ENCODE measurements at places on chromosomes 16 and 17.
A peak's percentile ranks its signal among the peaks of the same experiment; 100 is the strongest.

GRCh38 chr17:68560966-68561720, 40.0 kb downstream of the FAM20A start:
- DNase-seq, result no peak

GRCh38 chr17:17780922-17781590, 55.7 kb downstream of the SREBF1 start:
- no peak for DNase-seq

DNA sequence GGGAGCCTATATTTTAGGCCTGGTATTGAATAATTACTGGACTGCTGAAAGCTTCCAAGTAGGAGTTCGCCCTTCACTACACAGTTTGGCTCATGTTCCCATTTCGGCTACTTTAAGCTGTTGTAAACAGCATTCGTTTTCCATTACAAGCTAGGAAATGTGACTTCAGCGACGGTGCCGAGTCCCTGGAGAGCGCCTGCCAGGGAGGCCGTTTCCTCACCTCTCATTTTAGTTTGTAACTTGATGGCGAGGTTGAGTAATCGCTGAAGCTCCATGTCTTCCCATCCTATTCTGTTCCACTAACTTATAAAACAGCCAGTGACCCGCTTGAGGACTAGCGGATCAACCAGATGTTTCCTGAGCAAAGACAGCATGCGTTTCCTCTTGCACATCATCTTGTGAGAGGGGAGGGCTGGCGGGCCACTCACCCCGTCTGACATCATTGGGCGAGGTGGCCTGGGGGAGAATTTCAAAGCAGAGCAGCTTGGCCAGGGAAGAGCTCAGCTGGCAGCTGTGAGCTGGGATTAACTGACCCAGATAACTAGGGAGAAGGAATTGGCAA, 32.9 kb downstream of the PCTP start:
- no peak for DNase-seq

GRCh38 chr17:11487469-11487868, 110.8 kb upstream of the DNAH9 start:
- no peak for DNase-seq

GRCh38 chr17:73824321-73824720, 180.1 kb upstream of the SDK2 start:
- no peak for DNase-seq

DNA sequence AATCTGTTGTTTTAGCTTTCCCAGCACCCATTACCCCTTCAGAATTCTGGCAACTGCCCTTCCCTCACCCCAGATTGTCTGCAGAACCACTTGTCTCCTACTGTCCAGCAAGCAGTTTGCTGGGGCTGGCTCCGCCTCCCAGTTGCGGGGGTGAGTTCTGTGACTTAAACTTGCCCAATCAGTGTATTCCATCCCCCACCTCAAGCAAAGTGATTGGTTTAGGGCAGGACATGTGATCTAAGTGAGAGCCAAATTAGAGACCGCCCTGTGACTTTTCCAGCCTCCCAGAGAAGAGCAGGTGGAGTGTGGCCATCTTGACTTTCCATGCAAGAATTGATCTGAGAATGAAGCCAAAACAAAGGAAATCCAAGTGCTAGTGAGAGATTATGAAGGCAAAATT, 22.7 kb upstream of the SRCIN1 start:
- DNase-seq, result no peak

GRCh38 chr17:29866746-29867404, 63.2 kb downstream of the SSH2 start:
- DNase-seq, result no peak

GRCh38 chr16:75088216-75088615, 28.4 kb downstream of the LDHD start:
- DNase-seq, result no peak

GRCh38 chr17:81064678-81065475, 29.9 kb downstream of the BAIAP2 start:
- DNase-seq, result no peak

GRCh38 chr17:4135489-4135888, 7.3 kb downstream of the ZZEF1 start:
- no peak for DNase-seq

- DNase-seq, result peak; percentile 18
These were observed 41.7 kb downstream of the SRL start for GRCh38 chr16:4200000-4200780.

DNA sequence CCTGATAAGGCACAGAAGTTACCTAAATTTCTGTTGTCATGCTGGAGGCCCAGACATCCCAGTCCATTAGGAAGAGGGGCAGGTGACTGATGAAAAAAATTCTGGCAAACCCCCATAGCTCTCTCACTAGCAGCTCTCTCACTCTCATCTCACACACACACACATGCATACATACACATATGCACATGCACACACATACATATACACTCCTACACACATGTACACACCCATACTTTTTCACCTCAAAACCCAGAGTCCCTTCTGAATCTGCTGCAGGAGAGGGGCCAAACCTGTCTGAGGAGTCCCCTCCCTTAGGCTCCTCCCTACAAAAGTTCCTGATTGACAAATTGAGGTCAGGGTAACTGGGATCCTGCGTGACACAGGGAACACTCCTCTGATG, 22.6 kb upstream of the SDR42E2 start:
- DNase-seq, result no peak

GRCh38 chr17:64339516-64340490, 50.9 kb downstream of the PECAM1 start:
- no peak for DNase-seq

DNA sequence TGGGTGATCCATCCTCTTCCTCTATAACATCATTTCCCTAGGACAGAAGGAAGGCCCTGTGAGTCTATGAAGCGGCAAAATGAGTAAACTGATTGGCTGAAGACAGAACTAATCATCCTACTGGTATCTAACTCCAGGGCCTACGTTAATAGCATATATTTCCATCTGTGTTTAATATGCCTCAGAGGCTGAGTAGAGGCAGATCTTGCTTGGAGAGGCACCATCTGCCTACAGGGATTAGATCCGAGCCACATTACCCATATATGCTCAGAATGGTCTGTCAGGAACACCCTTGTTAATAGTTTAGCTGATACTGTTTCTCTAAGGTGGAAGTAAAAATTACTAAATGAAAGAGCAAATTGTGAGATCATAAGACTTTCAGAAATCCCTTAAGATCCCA, 13.2 kb upstream of the FOXJ1 start:
- DNase-seq, result no peak

GRCh38 chr16:83176802-83177201, 550.0 kb downstream of the CDH13 start:
- no peak for DNase-seq

GRCh38 chr17:39951924-39952679, 10.7 kb upstream of the GSDMA start:
- no peak for DNase-seq

DNA sequence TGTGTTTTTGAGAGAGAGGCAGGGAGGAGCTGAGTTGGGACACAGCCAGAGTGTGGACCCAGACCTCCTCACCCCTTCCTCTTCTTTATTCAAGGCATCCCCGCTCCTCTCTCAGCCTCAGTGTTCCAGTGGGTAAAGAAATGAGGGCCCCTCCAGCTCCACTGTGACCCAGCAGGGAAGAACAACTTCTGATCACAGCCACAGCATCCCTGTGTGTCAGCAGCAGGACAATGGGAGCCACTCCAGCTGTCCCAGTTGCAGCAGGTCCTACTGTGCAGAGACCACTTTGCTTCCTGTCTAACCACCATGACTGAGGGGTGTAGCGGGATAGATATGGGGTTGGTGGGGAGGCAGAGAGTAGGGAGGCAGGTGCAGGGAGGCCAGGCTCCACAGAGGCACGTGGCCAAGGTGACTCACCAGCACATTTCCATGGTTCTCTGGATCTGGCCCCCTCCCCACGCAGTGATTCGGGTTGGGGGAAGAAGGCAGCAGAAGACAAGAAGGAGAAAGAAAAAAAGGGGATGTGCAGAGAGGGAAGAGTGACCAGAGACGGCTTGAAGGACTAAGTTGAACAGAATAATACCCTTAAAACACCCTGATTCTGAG, 24.5 kb downstream of the PIK3R5 start:
- no peak for DNase-seq

GRCh38 chr16:12646490-12647274, 157.0 kb downstream of the CPPED1 start:
- no peak for DNase-seq

DNA sequence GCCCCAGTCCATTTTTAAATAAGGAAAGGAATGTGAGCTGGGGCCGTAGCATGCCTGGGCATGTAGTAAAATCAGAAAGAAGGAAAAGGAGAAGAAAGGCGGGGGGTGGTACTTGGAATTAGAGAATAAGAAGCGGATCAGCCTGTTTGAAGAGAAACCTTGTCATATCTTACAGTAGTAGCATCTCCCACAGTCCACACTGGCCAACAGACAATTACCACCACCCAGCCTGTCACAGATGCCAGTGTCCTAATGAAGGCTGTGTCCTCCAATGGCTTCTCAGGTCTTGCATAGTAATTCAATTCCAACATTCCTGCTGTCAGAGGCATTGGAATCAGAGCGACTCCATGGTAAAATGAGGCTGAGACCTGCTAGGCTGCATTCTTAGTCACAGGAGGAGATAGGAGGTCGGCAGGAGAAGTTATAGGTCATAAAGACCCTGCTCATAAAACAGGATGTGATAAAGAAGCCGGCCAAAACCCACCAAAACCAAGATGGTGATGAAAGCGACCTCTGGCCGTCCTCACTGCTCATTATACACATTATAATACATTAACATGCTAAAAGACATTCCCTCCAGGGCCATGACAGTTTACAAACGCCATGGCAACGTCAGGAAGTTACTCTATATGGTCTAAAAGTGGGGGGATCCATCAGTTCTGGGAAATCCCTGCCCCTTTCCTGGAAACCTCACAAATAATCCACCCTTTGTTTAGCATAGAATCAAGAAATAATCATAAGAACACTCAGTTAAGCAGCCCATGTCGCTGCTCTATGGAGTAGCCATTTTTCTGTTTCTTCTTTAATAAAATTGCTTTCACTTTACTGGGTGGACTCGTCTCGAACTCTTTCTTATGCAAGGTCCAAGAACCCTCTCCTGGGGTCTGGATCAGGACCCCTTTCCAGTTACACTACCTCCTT, 9.6 kb upstream of the AKAP10 start:
- DNase-seq, result no peak

GRCh38 chr17:10585529-10585928, 36.1 kb upstream of the MYH2 start:
- DNase-seq, result no peak

DNA sequence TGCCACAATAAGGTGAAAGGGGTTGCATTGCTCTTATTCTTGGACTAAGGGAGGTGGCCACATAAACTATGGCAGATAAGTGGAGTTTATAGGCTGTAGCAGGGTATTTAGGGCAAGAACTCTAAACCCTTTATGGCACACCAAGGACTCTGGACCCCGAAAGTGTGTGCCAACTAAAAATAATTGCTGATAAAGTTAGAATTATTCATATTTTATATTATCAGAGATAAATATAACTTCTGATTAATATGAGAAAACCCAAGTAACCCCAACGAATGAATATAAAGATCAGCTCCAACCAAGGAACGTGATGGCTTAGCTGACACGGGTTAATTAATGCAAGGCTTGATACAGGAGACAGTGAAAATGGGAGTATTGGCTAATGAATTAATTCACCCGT, 8.8 kb upstream of the SDR42E1 start:
- DNase-seq, result no peak

- no peak for DNase-seq
These were observed 40.8 kb downstream of the KANSL1 start for GRCh38 chr17:46152423-46152822.

- no peak for DNase-seq
These were observed 121.2 kb upstream of the CHMP6 start for GRCh38 chr17:80870401-80870800.

DNA sequence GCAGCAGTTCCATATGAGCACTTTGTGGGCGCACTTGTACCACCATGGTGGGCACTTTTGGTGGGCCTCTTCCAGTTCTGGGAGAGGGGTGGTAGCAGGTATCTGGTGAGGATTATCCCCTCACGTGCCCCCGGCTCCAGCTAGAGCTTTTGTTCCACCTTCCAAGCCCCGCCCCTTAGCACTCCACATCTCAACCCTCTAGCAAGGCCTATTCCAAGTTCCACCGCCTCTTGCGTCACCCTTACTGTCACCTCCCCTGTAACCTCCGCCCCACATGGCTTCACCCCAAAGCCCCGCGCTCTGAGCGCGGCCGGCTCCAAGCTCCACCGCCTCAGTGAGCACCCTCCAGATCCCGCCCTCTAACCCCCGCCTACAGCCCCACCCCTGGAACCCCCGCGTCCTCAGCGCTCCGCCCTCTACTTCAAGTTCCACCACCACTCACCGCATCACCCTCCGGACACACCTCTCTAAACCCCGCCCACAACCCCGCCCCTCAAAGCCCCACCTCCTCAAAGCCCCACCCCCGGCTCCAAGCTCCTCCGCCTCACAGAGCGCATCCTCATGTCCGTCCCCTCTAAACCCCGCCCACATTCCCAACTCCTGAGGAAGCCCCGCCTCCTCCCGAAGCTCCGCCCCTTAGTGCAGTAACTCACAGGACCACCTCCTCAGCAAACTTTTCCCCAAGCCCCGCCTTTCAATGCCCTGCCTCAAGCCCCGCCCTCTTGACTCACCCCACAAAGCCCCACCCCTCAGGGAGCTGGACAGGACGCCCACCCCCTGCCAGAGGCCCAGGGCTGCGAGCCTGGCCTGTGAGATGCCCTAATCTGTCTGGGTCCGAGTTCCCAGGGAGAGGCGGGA, 11.1 kb downstream of the SCN4A start:
- DNase-seq, result no peak

DNA sequence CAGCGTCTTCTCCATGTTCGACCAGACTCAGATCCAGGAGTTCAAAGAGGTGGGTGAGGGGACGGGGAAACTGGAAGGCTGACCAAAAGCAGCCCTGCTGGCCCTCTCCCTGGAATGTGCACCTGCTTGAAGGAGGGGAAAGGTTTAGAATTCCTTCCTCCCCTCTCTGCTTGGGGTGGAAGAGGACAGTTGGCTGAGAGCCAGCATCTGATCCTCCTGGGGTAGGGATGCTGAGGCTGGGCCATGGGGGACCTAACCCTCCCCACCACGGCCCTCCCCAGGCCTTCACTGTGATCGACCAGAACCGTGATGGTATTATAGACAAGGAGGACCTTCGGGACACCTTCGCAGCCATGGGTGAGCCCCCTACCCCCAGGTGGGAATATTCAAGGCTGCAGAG, 1.3 kb downstream of the MYL11 start:
- no peak for DNase-seq

GRCh38 chr16:85847681-85848601, 48.4 kb downstream of the COX4I1 start:
- DNase-seq, result no peak

- no peak for DNase-seq
These were observed 524.6 kb downstream of the GRIN2A start for GRCh38 chr16:9657641-9658040.

DNA sequence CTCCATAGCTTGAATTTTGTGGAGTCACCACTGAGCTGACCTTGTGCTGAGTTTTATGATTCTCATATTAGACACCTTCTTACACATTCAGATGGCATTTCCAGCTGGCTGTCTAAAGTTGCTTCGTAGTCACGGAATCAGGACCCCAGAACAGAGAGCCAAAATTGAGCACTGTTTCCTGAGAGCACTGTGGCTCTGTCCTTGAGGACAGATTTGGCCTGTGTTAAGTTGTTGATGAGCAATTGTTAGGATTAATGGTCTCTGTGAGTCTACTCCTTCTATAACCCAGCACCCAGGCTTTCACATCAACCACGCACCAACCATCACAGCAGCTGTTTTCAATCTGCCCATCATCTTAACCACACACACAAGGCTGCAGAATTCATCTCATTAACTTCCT, 277.5 kb upstream of the HSBP1 start:
- DNase-seq, result no peak

All from stimulated activated CD8-positive, alpha-beta memory T cell treated with anti-CD3 and anti-CD28 coated beads, Interleukin-7, amount 100 ng/mL, for 48 hours (primary cell).